ENCODE measurements at places on chromosomes 7 and 10.

GRCh38 chr7:16532272-16532671 lies 5.6 kb downstream of the LRRC72 start:
- no peak for DNase-seq

GRCh38 chr7:101832685-101833375 lies 15.4 kb downstream of the CUX1 start:
- DNase-seq: no peak

- no peak for DNase-seq
These were observed 34.1 kb downstream of the DNAJB9 start for GRCh38 chr7:108603656-108604306.

- DNase-seq: no peak
These were observed 146.6 kb downstream of the REEP3 start for GRCh38 chr10:63667596-63668480.

DNA sequence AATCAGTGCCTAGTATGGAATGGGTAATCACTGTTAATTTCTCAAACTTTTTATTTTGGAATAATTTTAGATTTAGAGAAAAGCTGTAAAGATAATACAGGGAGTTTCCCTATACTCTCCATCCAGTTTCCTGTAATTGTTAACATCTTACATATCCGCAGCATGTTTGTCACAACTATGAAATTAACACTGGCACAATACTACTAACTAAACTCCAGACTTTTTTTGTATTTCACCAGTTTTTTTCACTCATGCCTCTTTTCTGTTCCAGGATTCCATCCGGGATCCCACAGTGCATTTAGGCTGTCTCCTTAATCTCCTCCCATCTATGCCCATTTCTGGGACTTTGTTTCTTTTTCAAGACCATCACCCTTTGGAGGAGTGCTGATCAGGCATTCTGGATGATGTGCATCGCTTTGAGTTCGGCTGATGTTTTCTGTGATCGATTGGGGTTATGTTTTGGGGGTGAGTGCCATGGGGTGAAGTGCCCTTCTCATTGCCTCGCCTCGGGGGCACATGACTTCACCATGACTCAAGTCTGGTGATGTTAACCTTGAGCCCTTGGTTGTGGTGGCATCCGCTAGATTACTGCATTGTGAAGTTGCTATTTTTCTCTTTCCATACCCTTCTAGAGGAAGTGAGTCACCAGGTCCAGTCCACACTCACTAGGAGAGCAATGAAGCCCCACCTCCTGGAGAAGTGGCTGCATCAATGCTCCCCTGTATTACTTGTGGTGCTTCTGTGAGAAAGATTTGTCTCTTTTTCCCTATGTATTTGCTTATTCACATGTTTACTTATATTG lies 43.9 kb upstream of the GRB10 start:
- peak; percentile 91 for DNase-seq

DNA sequence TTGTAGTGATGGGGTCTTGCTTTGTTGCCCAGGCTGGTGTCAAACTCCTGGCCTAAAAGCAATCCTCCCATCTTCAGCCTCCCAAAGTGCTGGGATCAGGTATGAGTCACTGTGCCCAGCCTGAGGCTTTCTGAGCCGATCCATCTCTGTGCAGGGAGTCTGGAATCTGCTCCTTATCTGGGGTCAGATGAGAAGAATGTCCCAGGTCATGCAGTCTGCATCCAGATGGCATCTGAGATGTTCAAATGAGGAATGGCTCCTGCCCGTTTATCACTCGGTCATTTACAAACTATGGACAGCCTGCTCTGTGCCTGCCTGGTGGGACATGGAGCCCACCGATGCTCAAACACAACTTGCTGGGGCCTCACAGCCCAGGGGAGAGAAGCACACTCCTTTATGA lies 11.1 kb upstream of the SLC18A3 start:
- no peak for DNase-seq

- DNase-seq: peak; percentile 47
These were observed 27.8 kb downstream of the CDHR3 start for GRCh38 chr7:105990727-105991453.

GRCh38 chr10:101050208-101051069 lies 11.3 kb upstream of the KAZALD1 start:
- DNase-seq: peak; percentile 83

- no peak for DNase-seq
These were observed 222.6 kb downstream of the ADARB2 start for GRCh38 chr10:1514681-1515080.

- no peak for DNase-seq
These were observed 142.0 kb downstream of the PTPN20 start for GRCh38 chr10:47053081-47053798.

GRCh38 chr7:36047091-36047658 lies 105.9 kb upstream of the EEPD1 start:
- no peak for DNase-seq

- DNase-seq: peak; percentile 8
These were observed 222.1 kb downstream of the ARHGAP12 start for GRCh38 chr10:31706464-31707092.

DNA sequence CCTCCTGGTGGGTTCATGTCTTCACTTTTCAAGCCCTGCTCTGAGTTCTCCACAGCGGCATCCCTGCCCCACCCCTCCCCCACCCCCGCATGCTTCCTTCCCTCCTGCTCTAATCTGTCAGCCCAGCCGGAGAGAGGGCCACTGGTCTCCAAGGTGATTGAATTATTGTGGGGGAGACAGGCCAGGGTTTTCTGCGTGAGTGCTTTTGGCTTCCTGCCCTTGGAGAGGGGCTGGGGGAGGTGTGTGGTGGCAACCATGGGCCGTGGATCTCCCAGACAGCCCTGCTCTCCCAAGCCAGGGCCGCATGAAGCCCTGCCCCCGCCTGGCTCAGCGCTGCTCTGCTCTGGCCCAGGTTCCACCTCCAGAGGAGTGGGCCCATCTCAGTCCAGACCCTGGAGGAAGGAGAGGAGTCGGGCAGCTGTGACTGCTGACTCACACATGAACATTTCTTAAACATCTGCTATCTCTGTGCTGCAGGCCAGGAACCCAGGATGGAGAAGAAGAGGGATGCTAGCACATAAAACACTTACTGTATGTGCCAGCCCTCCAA lies 109.9 kb downstream of the ZMIZ1 start:
- peak; percentile 84 for DNase-seq

GRCh38 chr10:4568731-4569130 lies 257.3 kb upstream of the AKR1E2 start:
- DNase-seq: no peak

DNA sequence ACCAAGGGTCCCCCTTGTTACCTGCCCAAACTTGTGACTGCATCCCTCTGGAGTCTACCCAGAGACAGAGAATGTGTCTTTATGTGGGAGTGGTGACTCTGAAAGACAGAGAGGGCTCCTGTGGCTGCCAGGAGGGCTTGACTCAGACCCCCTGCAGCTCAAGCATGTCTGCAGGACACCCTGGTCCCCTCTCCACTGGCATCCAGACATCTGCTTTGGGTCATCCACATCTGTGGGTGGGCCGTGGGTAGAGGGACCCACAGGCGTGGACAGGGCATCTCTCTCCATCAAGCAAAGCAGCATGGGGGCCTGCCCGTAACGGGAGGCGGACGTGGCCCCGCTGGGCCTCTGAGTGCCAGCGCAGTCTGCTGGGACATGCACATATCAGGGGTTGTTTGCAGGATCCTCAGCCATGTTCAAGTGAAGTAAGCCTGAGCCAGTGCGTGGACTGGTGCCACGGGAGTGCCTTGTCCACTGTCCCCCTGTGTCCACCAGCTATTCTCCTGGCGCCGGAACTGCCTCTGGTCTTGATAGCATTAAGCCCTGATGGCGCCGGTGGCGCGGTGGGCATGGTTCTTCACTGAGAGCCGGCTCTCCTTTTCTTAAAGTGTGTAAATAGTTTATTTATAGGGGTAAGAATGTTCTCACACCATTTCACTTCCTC lies 19.4 kb upstream of the SH2D4B start:
- no peak for DNase-seq

- no peak for DNase-seq
These were observed 48.3 kb downstream of the ANKIB1 start for GRCh38 chr7:92293896-92294590.

GRCh38 chr10:103553743-103554487 lies 60.4 kb downstream of the NEURL1 start:
- DNase-seq: no peak

GRCh38 chr10:27072436-27073114 lies 27.7 kb downstream of the ANKRD26 start:
- DNase-seq: no peak

- no peak for DNase-seq
These were observed 65.7 kb downstream of the GBF1 start for GRCh38 chr10:102311025-102311420.

- DNase-seq: no peak
These were observed 454.8 kb downstream of the KCNMA1 start for GRCh38 chr10:77182803-77183202.

- no peak for DNase-seq
These were observed 229.3 kb downstream of the AUTS2 start for GRCh38 chr7:69827558-69827957.

DNA sequence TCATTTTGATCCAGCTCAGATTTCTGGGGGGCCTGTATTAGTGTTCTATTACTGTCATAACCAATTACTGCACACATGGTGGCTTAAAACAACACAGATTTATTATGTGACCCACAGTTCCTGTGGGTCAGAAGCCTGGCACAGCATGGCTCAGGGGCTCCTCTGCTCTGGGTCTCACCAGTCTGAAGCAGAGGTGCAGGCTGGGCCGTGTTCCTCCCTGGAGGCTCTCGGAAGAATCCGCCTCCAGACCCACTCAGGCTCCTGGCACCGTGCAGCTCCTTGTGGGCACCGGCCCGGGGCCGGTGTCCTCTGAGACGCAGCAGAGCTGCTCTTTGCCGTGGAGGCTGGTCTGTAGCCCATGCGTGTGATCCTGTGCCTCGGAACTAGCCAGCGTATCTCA lies 61.5 kb downstream of the RAMP3 start:
- DNase-seq: no peak

DNA sequence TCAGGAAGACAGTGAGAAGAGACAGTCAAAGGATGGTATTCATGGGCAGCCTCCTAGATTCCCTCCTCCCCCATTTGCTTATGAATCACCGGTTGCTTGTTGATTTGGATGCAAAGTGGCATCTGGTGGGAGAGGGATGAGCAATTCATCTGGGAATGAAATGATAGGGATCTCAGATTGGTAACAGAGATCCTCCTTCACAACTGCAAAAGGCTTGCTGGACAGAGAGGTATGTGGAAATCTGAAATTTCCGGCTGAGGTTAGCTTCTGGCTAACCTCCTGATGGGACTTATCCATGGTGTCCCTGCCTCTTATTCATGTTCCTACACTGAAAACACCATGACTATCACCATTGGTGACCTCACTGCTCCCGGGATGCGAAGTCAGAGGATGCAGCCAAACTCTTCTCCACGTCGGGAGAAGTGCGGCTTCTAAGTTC lies 48.4 kb upstream of the PODXL start:
- DNase-seq: peak; percentile 78

GRCh38 chr10:36351159-36351558 lies 709.1 kb upstream of the FZD8 start:
- no peak for DNase-seq

DNA sequence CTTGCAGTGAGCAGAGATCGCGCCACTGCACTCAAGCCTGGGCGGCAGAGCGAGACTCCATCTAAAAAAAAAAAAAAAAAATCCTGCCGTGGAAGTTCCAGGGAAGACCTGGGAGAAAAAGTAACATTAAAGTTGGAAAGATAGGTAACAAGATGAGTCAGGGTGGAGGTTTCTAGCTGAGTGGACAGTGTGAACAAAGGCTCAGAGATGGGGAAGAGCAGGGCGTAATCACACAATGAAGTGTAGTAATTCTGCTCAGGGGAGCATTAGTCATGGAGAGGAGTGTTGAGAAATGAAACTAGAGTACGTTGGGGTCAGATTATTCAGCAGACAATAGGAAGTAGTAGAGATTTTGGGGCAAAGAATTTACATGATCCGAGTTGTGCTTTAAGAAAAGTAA lies 21.6 kb upstream of the WASL start:
- DNase-seq: peak; percentile 15

DNA sequence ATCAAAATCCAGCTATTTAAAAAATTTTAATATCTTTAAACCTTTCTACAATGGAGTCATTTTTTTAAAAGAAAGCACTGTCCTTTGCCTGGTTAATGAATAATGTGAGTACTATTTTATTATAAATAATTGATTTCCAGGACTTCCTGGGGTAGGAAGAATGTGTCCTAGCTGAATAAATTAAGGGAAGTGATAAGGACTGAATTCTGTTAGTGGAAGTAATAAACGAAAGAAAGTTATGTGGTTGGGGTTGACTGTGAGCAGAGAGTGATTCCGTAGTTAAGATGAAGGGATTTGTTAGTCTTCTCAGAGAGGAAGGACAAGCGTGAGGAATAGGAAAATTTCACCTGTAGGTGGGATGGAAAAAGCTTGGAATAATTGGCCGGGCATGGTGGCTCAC lies 59.1 kb downstream of the AHCYL2 start:
- DNase-seq: no peak

GRCh38 chr7:95843286-95843685 lies 70.9 kb downstream of the DYNC1I1 start:
- no peak for DNase-seq

DNA sequence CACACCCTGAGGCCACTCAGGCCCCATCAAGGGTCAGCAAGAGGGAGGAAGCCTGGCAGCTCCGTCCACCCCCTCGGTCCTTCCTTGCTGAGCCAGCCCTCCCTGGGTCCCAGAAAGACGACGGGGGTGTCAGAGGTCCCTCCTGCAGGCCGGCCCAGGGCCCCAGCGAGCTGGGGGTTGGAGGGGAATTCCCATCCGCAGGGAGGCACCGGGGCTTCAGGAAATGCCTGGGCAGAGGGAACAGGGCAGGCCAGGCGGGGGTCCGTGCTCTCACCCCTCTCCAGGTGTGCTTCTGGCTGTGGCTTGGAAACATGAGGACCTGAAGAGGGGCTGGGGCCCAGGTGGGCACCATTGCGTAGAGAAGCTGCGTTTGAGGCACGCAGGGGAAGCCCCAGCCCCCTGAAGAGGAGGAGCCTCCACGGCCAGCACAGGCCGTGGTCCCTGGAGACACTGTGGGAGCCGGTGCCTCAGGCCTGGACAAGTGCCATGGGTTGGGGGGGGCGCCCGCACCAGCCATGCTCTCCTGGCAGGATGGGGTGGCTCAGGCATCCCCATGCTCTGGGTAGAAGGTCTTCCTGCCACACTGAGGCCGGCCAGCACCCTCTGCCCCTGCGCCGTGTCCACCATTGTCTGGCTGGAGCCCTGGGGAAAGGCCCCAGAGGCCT lies 66.7 kb downstream of the PDGFA start:
- DNase-seq: no peak

DNA sequence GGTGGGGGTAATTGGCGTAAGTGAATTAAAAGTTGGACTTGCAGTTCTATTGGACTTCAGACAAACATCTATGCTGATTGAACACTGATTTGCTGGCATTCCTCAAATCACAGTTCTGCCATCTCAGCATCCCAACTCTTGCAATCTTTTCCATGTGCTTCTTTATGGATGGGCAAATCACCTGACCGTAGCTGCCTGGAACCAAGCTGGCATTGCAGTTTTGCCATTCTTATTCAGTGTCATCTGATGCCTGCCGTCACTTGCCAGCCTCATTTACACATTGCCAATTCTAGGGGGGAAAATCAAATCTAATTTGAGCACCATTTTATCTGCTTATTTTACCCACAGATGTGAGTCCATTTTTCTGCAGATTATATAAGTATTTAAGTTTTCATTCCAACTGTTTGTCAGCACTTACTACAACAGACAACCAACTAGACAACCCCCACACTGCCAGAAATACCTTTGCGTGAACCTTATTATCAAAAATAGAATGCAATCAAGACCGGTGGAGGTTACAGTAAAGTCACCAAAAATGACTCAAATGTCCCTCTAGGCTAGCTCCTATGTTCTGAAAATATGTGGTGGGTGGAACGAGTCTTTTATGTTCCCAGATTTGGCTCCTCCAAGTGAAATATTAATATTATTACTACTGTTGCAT lies 172.3 kb upstream of the CTBP2 start:
- no peak for DNase-seq

- DNase-seq: no peak
These were observed 83.7 kb upstream of the DUSP5 start for GRCh38 chr10:110413903-110414547.

All from foreskin fibroblast (primary cell).